ENCODE measurements at places on chromosomes 2 and 18.

- peak; percentile 27 for DNase-seq
Observed at GRCh38 chr2:111897924-111898702, at the start of gene MERTK. Gene MERTK, plus strand, starts transcription at chr2:111898607. Its CDS starts 129 bp downstream, at chr2:111898736.

GRCh38 chr2:183292028-183292427 lies 167.8 kb downstream of the NUP35 start:
- DNase-seq, result no peak

DNA sequence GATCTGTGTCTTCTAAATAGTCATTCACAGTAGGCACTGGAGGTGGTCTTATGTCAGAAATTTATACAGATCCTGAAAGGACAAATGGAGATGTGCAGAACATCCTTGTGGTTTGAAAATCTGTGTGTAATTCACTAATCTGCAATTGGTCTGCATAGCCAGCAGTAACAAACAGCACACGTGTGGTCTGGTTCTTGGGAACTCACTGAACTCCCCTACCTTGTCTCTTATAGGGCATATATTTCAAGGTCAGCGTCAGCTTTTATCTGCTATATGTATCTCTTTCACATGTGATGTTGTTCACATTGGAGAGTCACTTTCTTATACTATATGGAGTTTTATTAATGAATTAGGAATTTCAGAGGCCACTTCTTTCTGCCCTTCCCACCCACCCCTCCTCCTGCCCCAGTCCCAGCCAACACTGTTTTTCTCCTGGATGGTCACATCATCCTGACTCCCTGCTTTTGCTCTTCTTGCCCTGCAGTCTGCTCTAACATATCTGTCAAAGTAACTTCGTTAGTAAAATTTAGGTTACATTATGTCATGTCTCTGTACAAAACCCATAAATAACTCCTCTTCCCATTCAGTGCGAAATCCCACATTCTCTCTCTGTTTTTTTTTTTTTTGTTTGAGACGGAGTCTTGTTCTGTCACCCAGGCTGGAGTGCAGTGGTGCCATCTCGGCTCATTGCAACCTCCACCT lies 35.4 kb upstream of the CABYR start:
- DNase-seq, result no peak

GRCh38 chr18:77071711-77072292 lies 60.8 kb downstream of the MBP start:
- DNase-seq, result peak; percentile 77

DNA sequence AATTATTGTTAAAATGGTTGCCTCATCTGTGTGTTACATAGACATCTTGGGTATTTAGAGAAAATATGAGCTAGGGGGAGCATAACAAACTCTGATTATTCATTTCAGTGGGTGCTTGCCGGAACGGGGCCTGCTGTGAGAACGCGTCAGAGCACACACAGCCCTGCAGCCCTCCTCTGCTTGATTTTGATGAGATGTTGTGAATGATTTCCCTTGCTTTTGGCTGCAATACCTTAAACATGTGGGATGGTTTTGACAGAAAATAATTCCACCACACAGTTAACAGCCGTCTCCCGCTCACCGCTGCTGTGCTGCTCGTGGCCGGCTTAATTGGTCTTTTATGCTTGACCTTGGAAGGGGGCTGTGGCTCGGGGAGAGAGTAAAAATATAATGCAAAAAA lies 49.9 kb upstream of the TXNDC2 start:
- DNase-seq, result no peak

GRCh38 chr2:223896833-223897311 lies 48.3 kb downstream of the WDFY1 start:
- DNase-seq, result peak; percentile 31

DNA sequence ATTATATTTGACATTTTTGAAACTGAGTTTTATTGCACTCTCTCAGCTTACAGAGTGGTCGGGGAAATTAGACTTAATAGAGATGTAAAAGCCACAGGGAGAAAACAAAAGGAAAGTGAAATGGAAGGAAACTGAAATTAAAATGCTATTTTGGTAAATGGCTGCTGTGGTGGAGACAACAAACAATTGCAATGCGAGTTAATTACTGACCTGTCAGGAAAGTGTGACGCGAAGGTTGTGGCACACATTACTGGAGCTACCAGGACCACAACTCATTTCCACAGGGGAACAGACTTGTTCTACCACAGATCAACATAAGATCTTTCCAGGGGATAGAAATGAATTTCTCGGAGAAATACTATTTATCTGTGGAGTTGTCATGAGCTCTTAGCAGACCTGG lies 19.5 kb downstream of the ARHGAP15 start:
- DNase-seq, result no peak

DNA sequence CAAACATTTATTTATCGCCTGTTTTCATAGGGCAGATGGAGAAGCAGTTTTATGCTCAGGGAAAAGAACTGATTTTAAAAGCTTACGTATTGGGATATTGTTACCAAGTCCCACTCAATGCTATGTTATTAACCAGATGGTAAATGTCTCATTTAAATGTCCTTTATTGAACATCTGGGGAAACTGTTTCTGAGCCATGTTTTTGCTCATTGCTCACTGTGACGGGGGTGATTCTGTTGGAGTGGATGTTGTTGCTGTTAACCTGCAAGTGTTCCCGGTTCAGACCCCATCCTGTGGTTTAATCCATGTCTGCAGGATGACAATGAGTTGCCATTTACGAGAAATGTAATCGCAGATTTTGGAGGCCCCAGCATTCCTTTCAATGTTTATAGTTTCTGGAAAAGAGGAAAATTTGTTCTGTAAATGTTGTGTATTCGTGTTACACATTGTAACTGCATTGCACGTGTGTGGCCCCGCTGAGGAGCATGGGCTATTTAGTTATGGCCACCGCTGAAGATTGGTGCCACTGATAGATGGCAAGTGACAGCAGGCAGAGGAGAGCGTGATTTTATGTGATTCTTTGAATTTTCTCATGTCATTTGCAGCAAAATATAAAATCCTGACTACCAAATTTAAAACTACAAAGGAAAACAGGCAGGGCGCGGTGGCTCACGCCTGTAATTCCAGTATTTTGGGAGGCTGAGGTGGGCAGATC lies 174.8 kb upstream of the COPS8 start:
- DNase-seq, result no peak

DNA sequence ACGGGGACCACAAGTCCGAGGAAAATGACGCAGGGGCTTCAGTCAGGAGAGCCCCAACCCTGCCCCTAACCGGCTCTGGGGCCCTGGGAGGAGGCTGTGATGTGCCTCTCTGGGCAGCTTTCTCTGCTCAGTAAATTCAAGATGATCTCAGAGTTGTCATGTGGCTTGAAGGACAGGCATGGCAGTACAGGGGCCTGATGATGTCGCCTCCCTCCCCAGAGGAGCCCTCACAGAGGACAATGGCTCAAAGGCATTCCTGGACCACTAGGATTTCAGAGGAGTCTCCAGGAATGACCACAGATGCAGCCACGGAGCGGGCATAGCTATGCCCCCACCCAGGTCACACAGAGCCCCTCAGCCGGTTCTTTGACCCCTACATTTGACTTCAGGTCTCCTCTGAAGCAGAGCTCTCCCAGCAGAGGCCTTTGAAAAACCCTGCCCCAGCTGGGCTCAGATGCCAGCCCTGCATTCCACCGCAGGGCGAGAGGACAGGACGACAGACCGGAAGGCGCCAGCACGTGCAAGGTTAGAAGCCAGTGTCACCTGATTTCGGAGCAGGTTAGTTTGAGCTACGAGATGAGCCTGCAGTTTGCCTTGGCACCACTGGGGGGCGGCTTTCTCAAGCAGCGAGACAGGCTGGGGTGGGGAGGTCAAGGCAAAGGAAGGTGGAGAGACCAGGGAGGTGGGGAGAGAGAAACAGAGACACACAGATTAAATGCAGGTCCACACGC lies 39.2 kb downstream of the BIN1 start:
- DNase-seq, result peak; percentile 81

- no peak for DNase-seq
Observed at GRCh38 chr2:235639885-235640284, 146.0 kb downstream of the AGAP1 start.

- DNase-seq, result no peak
Observed at GRCh38 chr18:3845161-3845560, 395.2 kb downstream of the TGIF1 start.

GRCh38 chr18:31429623-31430022 lies 17.9 kb upstream of the DSG3 start:
- DNase-seq, result no peak

GRCh38 chr2:33336036-33336625 lies 140.3 kb upstream of the RASGRP3 start:
- DNase-seq, result no peak

DNA sequence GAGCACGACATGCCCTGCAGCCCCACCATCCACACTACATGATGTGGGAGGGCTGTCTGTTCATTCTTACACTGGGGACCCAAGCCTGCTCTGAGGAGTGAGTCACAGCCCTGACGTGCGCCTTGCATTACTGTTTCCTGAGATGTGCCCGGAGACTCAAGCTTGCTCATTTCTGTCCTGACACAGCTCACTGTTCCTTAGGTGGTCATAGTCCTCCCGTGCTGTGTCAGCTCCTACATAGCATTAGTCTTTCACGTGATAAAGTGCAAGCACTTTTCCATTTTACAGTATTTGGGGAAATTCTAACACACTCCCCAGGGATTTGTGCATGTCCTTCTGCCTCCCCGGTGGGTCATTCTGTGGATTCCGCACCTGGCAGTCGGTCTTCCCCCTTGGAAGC lies 46.2 kb upstream of the TRIM43B start:
- DNase-seq, result no peak
